ENCODE measurements at places on chromosomes 4 and X.

GRCh38 chrX:68915778-68916177 is 87.0 kb downstream of the EFNB1 start:
- DNase-seq = no peak

DNA sequence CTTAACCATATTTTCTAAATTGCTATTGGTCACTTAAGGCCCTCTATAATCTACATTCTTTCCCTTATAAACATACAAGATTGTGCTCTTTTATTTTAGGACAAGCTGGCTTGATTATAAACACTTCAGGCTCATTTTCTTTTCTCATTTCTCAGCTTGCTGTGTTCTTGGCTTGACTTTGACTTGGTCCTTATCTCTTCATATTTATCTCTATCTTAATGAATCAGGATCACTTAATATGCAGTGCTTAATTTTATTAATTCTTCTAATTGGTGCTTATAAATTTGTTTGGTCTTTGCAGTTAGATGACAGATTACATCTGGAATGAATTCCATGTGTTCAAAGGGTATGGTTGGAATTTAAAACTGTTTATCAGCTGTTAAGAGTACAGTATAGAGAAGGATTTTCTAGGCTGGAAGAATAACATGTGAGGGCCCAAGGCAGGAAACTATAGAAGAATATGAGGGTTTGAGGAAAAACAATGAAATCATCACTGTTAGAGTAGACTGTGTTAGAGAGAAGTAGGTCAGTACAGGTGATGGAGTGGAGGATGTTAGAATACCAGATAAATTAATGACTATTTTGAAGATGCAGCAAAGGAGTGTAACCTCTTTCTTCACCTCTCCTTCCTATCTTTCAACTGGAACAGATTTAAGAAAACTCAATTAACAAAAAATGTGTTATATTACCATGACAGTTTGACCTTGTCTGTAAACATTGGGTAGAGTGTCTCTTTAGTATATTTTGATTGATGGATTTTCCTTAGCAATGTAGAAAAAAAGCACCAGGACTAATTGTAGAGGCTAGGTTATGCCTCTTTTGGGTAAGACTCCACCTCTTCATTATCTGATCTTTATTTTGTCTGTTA is 169.6 kb downstream of the RAPGEF2 start:
- DNase-seq = no peak

GRCh38 chrX:118973389-118974087 is 880 bp upstream of the LONRF3 start:
- DNase-seq = no peak

DNA sequence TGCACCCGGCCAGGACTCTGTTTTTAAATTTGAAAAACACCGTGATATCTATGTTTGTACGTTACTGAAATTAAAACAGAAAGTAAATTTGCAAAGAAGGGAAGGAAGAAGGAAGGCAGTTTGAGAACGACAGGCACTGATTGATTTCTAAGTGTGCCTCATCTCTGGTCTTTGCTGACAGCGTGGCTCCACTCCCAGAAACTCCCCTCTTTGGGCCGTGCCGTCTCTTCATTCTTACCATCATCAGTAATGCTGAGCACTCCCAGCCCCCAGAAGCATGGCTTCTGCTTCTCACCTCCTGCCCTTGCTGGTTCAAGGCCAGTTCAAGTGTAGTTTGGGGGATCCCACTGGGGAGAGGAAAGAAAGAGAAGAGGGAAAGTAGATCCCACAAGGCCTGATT is 85.3 kb downstream of the TENM3 start:
- no peak for DNase-seq

- DNase-seq = no peak
These were observed 4.2 kb upstream of the PKD2 start for GRCh38 chr4:88003261-88003660.

- DNase-seq = no peak
These were observed 20.2 kb downstream of the ZDHHC9 start for GRCh38 chrX:129823522-129823921.

GRCh38 chr4:79676705-79677104 is 268.7 kb upstream of the GK2 start:
- DNase-seq = no peak

- DNase-seq = no peak
These were observed 110.3 kb downstream of the PRDM5 start for GRCh38 chr4:120812216-120812615.
